HFF-Myc (cell line): ENCODE measurements at places on chromosomes 7 and 10.

DNA sequence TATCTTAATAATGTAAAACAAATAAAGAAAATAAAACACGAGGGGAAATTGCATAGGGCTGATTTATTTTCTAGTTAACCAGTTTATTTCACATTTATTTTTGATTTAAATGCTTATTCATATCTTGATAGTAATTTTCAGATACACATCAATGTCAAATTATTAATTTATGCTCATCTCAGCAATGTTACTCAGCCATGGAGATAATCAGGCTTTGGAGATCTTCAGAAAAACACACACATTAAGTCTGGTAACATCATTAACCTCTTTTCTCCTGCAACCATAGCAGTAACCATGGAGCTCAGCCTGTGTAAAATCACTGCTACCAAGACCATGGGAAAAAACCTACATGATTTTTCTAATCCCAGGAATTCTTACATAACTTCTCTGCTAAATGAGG is 31.9 kb upstream of the TBX20 start:
- no peak for DNase-seq

GRCh38 chr10:80611481-80612185 is 73.9 kb downstream of the SH2D4B start:
- DNase-seq, result no peak

DNA sequence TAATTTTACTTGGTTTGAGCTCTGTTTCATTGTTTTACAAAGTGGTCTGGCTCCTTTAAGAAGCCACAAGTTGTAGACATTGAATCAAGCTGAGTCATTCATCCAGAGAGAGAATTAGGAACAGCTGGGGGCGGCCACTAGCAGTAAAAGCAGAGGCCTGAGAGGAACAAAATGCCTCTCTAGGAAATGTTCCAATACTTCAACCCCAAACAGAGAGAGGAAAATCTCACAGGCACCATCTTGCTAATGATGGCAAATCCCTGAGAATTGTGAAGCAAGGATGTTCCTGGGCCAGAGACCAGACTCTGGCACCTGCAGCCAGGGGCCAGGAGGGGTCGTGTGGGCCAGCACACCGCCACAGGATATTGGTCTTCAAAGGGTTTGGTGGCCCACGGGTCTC is 26.5 kb upstream of the TRIL start:
- DNase-seq, result peak; percentile 75

- no peak for DNase-seq
Observed at GRCh38 chr7:137269240-137269639, 74.3 kb downstream of the PTN start.

- DNase-seq, result no peak
Observed at GRCh38 chr7:17289074-17289645, 9.3 kb upstream of the AHR start.

DNA sequence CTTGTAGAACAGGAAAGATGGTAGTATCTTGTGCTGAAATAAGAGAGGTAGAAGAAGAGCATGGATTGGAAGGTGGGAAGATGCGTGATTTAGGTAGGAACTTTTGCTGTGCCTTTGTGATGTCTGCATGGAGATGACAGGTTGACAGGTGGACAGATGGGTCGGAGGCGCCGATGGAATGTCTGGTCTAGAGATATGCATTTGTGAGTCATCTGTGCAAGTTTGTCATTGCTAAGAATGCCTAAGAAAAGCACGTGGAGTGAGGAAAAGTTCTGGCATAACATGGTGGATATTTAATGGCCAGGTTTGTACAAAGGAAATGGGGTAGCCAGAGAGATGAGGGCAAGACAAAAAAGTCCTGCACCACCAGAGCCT is 76.0 kb upstream of the ARMC3 start:
- no peak for DNase-seq

DNA sequence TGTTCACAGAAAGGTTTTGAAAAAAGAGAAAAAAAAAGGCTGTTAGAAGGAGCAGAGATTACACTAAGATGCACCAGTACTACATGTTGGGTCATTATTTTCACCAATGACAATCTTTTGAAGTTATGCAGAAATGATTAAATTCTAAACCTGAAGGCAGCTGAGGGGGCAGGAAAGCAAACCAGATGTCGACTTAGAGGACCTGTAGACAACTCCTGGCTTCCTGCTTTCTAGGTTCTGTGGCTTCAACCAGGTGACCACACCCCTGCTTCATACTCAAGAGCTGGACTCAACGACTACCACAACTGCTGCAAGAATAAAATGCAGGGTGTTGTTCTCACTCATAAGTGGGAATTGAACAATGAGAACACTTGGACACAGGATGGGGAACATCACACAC is 30.0 kb downstream of the MYOF start:
- no peak for DNase-seq
